Caudate nucleus (tissue), 63 donors: ENCODE measurements at places on chromosomes 2 and 18.

DNA sequence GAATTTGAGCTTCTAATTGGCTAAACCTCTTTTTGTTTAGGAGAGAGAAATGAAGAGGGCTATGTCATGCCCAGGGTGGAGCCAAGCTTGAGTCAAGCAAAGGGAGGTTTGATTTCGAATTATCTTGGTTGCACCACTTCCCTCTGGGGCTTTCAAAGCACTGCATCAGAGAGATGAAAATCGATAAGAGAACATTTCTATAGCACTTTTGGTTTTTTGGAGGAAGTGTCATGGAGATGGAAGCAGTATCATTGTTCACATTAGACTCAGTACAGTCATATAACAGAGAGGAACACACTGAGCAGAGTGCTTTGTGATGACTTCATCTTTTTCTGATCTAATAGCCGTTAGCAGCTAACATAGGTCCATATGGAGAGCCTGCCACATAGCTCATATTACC is 120.3 kb upstream of the UXS1 start:
- no peak for DNase-seq

- DNase-seq = no peak
Observed at GRCh38 chr2:207750345-207750744, 19.4 kb downstream of the FZD5 start.

DNA sequence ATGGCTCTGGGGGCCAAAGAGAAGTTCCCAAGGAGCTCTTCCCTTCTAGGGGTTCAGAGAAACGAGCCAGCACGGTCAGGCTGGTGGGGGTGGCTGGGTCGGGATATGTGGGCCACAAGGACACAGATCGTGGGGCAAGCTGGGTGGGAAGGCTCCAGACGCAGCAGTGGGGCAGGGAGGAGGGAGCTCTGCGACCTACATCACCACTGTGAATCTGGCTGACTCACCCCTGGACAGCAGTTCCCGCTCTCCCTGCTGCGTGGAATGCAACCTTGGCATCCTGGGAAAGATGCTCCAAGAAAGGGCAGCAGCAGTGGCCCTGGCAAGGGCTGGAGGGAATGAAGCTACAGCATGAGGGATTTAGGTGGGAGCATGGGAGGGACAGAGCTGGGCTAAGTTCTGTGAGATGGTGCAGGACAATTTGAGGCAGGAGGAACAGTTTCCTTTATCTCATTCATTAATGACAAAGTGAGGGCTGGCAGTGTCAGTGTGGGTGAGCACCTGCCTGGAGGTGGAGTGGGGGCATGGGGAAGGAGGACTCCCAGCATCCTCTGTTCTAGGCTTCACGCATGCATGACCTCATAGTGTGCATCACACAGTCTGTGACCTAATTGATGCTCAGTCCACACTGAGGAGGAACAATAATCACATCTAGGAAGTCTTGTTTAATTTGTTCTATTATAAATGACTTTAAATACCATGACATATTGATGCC is 25.0 kb downstream of the CELF4 start:
- DNase-seq = peak; percentile 14

GRCh38 chr2:222865301-222865700 is 4.5 kb downstream of the ACSL3 start:
- DNase-seq = no peak

DNA sequence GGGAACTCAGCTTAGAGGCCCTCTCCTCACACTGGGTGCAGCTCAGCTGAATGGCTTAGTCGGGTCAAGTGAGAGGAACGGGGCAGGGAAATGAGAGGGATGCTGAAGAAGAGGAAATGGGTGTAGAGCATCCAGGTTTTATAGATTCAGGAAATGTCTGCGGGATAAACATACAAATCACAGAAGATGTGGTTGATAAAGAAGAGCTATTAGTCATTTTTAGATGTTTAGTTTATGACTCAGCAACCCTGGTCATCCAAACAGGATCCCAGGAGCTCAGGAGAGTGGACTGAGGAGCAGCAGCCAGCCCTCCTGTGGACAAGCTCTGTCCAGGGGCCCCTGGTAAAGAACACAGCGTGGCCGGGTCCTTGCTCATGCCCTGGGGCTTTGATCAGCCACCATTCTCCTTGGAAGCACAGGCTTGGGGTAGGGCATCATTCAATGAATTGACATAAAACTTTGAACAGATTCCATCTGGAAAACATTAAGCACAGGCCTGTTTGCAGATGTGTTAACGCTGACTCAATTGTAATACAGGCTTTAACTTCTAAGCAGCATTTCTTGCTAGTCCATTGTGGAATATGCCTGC is 83.0 kb downstream of the NPAS2 start:
- DNase-seq = no peak

DNA sequence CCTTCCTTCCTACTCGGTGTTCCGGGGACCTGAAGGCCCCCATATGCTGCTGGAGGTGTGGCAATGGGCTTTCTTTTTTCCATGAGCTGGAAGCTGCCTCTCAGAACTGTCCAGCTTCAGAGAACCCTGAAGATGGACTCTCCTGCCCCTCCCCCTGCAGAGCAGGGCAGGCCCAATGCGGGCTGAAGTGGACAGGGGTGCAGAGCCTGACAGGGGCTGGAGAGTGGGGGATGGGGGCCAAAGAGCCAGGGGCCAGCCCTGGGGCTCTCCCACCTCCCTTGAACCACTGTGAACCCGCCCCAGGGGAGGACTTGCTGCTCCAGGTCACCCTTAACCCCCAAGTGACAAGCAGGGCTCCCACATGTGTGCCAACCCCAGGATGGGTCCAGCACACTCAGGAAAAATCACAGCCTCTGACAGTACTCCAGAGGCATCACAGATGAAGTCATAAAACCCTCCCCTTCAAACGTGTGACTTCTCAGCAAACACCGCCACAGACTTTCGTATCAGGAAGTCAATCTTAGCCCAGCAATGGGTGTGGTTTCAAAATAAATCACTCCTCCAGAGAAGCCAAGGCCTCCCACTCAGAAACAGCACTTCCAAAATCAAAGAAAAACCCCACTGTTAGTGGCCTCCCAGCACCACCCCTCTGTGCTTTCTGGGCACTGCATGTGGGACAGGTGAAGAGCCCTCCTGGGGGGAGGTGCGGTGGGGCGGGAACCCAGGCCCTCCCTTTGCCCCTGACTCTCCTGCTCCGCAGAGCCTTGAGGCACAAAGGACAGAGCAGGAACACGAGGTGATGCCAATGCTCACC is 135.8 kb downstream of the HDAC4 start:
- peak; percentile 33 for DNase-seq

DNA sequence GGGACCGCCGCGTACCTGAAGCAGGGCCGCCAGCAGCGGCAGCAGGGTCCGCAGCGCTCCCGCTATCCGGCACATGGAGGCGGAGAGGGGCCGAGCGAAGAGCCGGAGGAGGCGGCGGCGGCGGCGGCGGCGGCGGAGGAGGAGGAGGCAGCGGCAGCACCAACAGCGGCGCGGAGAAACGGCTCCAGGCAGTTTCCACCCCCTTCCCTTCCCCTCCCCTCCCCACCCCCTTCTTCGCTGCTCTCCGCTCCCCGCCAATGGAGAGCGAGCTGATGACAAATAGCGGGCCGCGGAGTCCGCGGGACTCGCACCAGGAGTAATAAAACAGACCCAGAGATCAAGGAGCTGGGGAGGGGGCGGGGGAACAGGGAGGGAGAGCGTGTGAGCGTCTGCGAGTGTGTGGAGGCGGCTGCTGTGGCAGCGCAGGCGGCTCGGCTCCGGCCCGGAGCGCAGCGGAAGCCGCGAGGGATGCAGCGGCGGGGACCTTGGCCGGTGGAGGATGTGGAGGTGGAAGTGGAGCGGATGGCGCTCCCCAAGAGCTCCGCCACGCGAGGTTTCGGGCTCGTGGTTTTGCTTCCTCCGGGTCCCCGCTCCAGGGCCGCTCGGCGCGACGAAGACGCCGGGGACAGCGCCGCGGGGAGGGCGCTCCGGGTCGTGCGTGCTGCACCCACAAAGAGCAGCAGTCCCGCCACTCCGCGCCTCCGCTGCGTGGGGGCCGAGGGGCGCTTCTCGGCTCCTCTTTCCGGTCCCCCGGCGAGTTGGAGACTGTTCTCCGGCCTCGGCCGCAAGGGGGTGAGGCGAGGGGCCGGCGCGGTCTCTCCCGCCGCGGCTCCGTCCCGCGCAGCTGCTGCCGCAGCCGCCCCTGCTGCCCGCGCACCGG is at the start of gene CDH2:
TSS of gene CDH2 (minus strand) at position 183 of the 880 bp plus-strand sequence. CDS start at position 75, 108 bp downstream.
- peak; percentile 92 for DNase-seq

DNA sequence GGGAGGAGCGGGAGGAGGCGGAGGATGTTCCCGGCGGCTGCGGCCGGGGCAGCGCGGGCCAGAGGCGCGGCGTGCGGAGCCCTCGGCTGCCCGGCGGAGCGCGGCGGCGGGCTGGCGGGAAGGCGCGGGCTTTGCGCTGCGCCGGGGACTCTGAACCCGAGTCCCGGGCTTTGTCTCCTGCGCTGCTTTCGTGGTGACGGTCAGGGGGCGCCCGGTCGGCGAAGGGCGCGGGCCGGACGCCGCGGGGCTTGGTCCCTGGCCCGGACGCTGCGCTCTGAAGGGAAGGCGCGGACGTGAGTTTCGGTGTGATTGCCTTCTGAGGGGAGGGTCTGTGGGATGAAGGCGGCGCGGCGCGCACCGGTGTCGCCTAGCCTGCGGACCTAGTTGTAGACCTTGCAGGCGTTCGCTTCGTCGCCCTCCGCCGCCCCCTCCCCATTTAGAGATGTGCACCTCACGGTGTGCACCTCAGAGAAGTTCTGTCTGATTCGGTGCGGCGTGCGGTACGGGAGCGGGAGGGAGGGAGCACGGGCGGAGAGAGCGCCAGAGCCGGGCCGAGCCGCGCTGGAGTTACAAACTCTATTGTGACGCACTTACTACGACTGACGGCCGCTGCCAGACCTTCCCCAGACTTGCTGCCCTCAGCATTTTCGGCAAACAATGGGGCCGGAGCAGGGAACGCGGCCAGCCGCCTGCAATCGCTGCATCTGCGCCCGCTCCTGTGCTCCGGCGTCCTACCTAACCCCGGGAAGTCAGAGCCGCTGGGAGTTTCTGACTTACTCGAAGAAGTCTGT is 2.1 kb downstream of the BCL2L11 start:
- DNase-seq = peak; percentile 59

DNA sequence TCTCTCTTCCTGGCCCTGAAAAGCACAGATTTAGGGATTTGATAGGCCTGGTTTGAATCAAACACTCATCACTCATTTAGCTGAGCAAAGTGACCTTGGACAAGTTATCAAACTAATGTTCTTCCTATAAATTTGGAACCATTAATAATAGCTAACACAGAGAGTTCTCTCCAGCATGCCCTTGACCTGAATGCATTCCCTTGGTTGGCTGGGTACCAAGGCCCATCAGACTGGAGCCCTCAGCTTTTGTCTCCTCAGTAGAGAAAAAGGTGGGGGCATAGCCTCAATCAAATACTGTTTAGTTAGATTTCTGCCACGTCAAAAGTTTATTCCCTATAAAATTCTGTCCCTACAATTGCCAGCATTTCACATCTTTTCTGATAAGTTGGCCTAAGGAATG is 13.8 kb upstream of the MRPL19 start:
- DNase-seq = no peak

DNA sequence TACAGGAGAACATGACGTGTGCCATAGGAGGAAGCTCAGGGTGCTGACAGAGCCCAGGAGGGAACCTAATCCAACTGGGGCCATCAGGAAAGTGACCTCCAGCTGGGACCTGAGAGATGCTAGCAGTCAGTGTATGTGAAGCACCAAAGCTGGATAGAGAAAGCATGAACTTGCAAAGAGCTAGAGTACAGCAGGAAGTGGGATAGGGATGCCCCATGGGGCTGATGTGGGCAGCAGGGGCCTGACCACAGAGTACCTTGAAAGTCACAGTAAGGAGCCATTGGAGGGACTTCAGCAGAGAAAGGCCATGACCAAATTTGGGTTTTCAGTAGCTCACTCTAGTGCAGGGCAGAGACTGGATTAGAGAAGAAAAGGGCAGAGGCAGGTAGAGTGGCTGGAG is 91.6 kb upstream of the TTC39C start:
- no peak for DNase-seq

- DNase-seq = peak; percentile 15
Observed at GRCh38 chr2:100291152-100291970, 30.9 kb downstream of the LONRF2 start.

DNA sequence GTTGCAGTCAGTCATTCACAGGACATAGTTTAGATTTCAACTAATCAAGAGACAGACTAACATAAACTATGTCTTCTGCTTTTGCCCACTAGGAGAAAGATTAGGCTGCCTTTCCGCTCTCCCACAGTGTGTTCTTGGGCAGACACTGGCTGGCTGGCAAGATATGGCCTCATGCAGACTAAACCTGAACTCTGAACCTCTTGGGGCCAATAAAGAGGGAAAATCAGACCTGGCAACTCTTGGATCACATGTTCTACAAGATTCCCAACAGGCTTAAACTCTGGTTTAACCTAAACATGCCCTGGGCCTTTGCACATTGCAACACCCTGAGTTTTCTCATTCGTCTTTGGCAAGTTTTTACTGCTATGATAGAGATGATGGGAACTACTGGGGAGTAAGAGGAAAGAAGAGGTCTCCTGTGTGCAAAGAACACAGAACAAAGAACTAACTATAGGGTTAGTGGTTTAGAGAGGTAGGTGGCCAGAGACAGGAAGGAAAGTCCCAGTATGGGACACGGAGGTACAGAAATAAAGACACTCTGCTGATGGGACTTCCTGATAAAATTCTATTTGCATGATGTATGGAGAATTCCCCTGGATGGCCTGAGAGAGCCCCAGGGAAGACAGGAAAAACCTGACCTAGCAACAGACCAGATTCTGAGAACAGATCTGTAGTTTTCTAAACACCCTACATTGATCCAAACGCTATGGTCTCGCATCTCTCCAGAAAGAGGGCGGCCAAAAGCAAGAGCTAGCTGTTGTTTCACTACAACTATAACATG is 2.0 kb upstream of the ATRAID start:
- no peak for DNase-seq

DNA sequence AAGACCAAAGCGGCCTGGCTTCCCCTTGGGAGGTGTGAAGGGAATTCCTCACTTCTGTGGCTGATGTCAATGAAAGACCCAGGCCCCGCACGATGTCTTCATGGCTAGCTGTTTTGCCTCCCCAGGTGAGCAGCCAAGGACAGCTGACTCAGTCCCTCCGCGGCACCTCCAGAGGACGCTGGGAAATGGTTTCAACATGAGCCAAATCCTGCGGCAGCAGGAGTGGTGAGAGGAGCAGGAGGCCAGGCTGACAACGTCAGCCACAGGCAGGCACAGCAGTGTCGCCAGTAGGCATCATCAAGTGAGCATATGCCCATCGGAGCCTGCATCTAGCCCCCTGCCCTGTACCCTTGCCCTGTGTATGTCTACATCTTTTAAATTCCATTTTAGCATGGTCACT is 156.4 kb upstream of the RAB6C start:
- DNase-seq = no peak

DNA sequence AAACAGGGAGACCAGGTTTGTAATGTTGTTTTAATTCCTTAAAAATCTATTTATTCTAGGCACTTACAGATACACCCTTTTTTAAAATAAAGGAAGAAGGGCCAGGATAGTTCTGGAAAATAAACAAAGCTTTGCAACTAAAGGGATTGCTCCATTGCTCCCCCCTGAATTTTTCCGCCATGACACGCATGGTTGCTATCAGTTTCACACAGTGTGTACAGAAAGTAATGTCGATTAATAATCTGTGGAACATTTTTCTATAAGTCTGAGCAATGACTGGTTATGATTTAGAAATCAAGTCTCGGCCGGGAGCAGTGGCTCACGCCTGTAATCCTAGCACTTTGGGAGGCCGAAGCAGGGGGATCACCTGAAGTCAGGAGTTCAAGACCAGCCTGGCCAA is 90.8 kb downstream of the GAREM1 start:
- DNase-seq = no peak

GRCh38 chr2:39469807-39470206 is 32.7 kb upstream of the MAP4K3 start:
- no peak for DNase-seq
